Activated T-helper 1 cell treated with anti-CD3 and anti-CD28 coated beads, Interleukin-12 subunit alpha, Interleukin-12 subunit beta, Interleukin-2, Interleukin-4 antibody, amounts not matched to agents 30 ng/mL and 10 ng/mL and 1 ng/mL, durations not matched to agents 14 hours and 24 hours and 36 hours (primary cell): ENCODE measurements at places on chromosomes 2 and 18. TPM values are rescaled to one million over a fixed set of nuclear protein-coding genes. Genes with fewer than 3 reads are reported as not detected.

DNA sequence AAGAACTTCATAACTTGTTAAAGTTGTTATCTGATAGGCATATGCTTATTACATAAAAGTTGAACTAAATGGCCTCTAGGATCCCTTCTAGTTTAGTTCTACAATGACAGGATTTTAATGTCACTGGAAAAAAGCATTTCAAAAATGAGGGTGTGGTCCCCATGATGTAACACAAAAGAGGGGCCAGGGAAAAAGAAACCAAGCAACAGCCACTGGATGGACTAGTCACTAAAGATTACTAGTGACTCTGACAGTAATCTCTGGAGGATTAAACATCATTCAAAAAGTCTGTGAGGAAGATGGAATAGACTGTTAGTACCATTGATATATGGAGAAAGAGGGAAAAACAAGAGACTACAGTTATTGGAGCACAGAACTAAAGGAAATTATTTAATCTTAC, 22.6 kb downstream of the SEPTIN10 start:
- no peak for DNase-seq

DNA sequence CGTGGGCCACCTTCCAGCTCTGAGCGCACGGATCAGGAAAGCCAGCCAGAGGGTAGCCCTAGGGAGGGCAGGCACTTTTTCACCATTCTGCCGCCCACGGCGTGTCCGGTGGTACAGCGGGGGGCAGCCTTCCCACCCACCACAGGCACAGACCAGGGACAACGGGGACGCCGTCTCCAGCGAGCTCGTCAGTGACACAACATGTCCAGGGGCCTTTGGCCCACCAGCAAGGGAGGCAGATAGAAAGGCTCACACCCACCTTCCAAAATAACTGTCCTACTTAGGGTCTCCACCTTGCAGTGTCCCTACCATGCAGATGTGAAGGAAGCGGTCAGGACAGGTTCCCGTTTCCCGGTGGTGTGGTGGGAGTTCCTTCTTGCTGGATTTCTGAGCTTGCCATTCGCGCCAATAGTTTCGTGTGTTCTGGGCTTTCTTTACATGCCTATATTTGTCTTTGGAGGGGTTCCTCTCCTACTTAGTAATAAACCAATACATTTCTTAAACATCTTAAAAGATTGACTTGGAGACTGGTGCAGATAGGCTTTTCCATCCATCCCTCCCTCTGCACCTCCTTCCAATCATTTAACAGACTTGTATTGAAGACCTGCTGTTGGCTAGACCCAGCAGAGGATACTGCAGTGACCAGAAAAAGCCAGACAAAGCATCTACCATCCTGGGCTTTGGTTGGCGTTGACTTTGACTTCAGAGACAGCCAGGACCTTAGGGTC, 872 bp downstream of the ASB1 start:
- no peak for DNase-seq

DNA sequence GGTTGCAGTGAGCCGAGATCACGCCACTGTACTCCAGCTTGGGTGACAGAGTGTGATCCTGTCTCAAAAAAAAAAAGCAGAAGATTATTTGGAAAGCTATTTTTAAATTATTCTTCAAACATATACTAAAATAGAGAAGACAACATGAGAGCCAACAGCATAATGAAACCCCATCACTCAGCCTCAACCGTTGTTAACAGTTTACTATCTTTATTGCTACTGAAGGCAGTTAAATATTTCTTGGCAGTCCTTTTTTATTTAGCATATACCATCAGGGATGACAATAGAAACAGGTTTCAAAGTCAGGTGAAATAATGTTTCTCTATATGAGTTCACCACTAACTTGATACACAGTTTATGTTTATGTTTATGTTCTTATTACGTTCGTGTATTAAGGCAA, 157.2 kb downstream of the NEDD4L start:
- no peak for DNase-seq

DNA sequence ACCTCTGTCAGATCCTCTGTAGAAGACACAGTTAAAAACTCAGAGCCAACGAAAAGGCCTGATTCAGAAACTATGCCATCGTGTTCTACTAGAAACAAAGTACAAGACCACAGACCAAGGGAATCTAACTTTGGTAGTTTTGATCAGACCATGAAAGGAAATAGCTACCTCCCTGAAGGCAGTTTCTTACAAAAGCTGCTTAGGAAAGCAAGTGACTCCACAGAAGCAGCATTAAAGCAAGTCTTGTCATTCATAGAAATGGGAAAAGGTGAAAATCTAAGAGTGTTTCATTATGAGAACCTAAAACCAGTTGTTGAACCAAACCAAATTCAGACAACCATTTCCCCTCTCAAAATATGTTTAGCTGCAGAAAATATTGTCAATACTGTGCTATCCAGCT, 58.2 kb downstream of the FSIP2 start:
- no peak for DNase-seq

The DNER gene
- total RNA-seq: not detected in 2 replicates

The XPO1 gene
- 213 and 215 TPM in 2 replicates for total RNA-seq

DNA sequence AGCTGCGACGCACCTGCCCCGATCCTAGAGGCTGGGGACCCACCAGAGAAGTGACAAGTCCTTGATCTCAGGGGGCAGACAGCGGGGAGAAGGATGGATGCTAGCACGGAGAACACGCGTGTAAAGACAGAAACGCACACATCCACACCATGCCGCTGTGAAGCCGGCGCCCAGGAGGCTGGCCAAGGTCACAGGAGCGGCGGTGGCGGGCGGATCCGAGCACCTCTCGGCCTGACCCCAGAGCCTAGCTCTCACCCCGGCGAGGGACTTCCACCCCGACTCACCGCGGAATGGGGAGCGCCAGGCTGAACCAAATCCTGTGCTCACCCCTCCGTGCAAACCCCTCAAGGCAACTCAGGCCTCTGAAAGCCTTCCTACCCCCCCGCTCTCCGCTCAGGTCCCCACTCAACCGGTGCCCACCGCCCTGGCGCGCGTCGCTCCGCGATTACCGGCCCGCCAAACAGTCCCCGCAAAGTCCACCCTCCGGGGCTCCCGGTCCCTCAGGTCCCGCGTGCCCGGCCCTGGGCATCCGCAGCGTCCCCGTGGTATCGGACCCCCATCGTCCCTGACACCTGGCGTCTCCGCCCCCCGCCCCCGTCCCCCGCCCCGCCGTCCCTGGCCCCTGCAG, 460 bp upstream of the LRRFIP1 start:
- DNase-seq: no peak

DNA sequence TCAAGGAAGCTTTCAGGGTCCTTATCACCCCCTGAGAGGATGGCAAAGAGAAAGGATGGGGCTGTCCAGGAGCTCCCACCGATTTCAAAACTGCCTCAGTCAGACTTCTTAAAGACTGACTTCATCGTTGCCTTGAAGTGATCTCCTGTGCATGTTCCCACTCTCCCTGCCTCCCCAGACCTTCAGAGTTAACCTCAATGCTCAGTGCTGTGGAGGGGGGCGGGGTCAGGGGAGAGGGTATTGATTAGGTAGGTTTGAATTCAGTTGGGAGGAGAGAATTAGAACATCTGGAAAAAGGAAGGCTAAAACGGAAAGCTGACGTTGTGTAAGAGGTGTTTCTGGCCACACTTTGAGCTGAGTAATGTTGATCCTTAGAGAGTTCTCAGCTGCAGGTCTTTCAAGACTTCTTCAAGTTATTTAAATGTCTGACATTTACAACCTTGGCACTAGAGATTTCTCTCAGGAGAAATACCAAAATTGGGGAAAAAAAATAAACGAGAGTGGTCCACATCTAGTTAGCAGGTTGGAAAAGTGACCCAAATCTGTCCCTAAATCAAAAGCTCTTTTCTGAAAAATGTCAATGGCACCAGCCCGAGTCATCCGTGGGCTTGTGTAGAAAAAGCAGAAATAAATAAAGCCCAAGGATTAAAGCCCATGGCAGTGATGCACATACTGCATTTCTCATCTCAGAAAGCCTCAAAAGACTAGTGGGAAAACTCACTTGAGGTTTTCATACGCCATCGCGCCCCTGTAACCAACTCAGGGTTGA, 134.7 kb upstream of the EPAS1 start:
- no peak for DNase-seq

The FER1L5 gene
- not detected in 2 replicates for total RNA-seq

The CNOT11 gene
- total RNA-seq: 70.6 and 74.7 TPM in 2 replicates

DNA sequence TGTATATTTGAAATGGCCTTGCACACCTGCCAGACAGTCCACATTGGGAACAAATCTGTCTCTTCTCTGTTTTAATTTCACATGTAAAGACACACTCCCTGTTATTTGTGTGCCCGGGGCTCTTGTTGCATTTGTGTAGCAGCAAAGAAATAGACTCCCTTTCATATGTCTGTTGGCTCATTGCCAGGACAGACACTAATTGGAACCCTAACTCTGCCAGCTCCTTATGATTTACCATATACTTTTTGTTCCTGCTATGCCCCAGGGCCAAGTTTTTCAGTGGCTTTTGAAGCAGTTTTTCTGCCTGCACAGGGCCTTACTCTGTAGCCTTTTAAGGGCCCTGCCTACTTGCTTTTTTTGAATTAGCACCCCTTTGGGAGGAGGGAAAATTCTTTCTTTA, 396.9 kb downstream of the DLGAP1 start:
- DNase-seq: no peak

GRCh38 chr2:241036397-241036963, 38.1 kb downstream of the SNED1 start:
- peak; percentile 75 for DNase-seq

- no peak for DNase-seq
Measured at GRCh38 chr2:168345601-168346000, 98.2 kb upstream of the STK39 start.

DNA sequence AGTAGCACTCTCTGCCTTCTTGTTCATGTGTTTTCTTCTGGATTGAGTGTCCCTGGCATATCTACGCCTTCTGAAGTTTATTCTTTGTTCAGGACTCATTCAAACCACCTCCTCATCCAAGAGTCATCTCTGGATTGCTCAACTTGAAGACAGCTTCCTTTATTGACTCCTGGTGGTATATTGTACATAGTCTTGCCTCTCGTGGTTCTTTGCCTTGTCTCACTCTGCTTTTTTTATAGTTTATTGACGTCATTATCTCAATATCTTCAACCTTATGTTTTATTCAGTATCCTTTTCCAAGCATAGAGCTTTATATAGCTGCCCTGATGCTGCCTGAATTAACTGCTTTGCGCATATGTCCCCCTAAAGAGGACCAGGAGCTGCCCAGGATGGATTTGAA, 161.7 kb downstream of the INSIG2 start:
- DNase-seq: no peak

DNA sequence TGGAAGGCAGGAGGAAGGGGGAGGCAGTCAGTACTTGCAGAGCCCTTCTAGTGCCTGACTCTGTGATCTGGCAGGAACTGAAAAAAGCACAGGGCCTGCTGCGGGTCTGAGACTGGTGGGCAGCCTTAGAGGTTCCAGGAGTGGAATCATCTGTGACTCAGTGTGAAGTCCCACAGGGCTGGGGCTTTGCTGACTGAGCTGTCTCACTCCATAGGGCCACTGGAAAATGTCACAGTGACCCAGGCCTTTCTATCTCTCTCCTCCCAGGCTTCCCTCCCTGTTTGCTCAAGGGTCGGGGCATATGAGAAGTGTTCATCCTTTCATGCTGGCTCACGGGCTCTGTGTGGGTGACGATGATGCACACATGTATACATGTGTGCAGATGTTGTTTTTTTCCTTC, 47.1 kb upstream of the ZFP36L2 start:
- DNase-seq: no peak

DNA sequence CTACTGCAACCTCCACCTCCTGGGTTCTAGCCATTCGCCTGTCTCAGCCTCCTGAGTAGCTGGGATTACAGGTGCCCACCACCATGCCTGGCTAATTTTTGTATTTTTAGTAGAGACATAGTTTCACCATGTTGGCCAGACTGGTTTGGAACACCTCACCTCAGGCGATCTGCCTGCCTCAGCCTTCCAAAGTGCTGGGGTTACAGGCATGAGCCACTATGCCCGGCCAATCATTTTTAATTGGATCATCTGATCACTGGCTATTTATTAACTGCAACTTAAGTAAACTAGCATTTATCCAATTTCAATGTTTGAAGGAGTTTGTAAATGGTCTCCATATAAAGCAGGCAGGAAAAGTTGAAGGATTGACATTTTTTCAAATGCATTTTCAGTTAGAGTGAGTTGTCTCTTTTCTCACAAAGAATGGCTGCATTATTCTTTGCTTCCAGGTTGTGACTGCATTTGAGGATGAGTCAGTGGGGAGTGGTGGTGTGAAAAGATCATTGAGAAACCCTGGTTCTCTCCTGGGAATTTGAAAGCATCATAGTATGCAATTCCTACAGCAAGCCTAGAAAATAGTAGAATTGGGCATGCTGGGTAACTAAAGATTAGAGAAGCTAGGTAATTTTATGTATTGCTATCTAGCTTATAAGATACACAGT, 431.1 kb upstream of the ZEB2 start:
- DNase-seq: no peak

GRCh38 chr2:231297108-231297908, 98.2 kb upstream of the B3GNT7 start:
- peak; percentile 9 for DNase-seq

GRCh38 chr18:3248062-3248657, 559 bp downstream of the MYL12A start:
- no peak for DNase-seq

GRCh38 chr2:98846041-98846440, 90.0 kb downstream of the CRACDL start:
- no peak for DNase-seq

- DNase-seq: no peak
Measured at GRCh38 chr2:101775092-101775491, 77.6 kb downstream of the MAP4K4 start.

- DNase-seq: no peak
Measured at GRCh38 chr2:99865818-99866676, 276.3 kb downstream of the AFF3 start.

The C2orf78 gene
- not detected in 2 replicates for total RNA-seq

The GDF7 gene
- 0.10 and 0.15 TPM in 2 replicates for total RNA-seq

- DNase-seq: no peak
Measured at GRCh38 chr2:32783469-32783868, 155.6 kb downstream of the TTC27 start.

DNA sequence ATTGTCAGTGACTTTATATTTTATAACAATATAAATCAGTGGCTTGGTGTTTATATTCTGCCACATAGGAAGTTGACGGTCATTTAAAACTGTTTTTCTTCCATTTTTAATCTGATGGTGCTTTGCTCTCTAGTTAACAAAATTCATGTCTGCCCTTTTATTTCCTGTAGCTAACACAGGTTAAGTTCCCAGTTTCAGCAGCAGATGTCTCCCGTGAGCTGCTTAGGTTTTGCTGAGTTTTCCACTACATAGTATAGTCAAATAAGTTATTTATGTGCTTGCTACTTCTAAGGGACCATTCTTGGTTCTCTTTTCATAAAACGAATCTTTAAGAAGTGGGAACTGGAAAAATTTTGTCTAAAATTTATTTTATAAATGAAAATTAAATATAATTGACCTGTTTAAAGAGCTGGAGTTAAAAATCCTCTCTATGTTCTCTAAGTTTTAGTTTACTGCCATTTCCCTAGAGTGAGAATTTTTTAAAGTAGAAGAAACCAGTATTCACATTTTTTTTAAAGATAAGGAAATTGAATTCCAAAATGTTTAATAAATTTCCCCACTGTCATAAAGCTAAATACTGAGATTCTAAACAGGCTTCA, 20.6 kb downstream of the HTR2B start:
- DNase-seq: peak; percentile 25
